ENCODE measurements at places on chromosomes 13 and 19. TPM values are rescaled to one million over a fixed set of nuclear protein-coding genes. Genes with fewer than 3 reads are reported as not detected.

SYNE4 gene
- total RNA-seq, result not detected

TBXA2R gene
- 0.64 TPM for total RNA-seq

CBLC gene
- not detected for total RNA-seq

IL12RB1 gene
- total RNA-seq, result not detected

CEACAM7 gene
- total RNA-seq, result not detected

ACER1 gene
- not detected for total RNA-seq

SHISA2 gene
- total RNA-seq, result 65.7 TPM

GRCh38 chr19:48950159-48950558 lies 4.5 kb upstream of the BAX start:
- no peak for DNase-seq

DNA sequence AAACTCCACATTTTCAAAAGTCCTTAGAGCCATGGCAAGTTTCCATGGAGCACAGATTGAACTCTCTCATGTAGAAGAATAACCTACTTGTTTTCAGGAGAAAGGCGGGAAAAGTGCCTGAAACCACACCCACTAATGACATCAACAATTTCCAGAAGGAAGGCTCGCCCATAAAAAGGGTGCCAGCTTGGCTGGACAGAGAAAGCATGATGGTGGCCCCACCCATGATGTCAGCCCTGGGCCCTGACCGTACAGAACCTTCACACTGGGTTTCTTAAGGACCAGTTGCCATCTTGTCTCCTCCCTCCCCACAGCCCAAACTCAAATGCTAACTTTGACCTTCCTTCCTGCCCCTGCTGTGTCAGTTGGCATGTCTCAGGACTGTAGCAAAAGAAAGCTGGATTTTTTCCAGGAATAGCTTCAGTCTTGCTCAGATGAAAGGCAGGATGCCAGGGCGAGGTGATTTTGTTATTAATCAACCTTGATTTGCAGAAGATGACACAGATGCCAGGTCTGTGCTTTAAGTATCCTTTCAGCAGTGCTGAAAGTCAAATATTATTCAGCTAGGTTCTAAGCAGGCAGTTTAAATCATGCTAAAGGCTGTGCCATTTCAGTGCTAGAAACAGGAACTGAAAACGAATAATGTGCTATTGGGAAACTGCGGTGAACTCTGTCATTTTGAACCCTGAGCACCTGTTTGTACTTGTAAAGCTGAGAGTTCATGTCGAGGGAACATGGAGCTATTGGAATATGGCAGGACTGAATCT lies 89.5 kb upstream of the RFC3 start:
- DNase-seq, result peak; percentile 61

DNA sequence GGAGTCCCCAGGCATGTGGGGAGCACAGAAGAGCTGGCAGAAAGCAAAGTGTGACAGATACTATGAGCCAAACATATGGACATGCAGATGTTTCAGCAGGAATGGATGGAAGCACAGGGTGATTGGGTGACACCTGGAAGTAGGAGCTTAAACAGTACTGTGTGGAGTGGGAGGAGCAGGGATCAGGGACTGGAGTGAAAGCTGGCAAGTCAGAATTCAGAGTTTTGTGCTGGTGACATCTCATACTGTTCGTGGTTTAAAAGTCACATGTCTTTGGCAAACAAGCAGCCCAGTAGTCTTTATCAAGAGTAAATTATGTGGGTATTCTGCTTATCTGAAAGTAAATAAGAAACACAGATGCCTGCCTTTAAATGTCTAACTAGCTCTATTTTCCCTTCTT lies 408.2 kb downstream of the COG6 start:
- DNase-seq, result no peak

DNA sequence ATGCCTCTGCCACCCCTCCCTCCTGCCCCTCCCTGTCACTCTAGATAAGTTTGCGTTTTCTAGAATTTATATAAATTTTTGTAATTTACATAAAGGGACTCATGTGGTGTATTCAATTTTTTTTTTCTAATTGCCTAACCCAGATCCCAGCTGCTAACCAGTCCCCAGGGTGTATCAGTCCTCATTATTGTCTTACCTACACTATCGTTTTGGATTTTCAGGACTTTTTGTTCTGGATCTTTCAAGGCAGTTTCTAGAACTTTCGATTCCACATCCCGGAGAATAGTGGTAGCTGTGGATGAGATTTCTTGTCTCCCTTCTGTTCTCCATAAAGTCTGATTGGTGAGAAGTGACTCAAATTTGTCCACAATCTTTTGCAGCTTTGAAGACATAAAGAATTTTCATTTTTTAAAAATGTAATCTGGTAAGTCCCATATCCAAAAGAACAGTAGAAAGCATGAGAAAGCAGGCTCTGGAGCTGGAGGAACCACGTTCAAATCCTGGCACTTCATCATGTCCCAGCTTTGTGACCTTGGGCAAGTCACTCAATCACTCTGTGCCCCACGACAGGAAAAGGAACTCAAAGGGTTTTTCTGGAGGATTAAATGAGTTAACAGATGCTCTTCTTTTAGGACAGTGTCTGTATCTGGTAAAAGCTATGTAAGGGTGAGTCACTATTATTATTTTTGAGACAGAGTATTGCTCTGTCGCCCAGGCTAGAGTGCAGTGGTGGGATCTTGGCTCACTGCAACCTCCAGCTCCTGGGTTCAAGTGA lies 19.7 kb downstream of the ADGRE3 start:
- DNase-seq, result no peak

GRCh38 chr13:46577696-46578589 lies 25.0 kb downstream of the LRCH1 start:
- peak; percentile 13 for DNase-seq

DNA sequence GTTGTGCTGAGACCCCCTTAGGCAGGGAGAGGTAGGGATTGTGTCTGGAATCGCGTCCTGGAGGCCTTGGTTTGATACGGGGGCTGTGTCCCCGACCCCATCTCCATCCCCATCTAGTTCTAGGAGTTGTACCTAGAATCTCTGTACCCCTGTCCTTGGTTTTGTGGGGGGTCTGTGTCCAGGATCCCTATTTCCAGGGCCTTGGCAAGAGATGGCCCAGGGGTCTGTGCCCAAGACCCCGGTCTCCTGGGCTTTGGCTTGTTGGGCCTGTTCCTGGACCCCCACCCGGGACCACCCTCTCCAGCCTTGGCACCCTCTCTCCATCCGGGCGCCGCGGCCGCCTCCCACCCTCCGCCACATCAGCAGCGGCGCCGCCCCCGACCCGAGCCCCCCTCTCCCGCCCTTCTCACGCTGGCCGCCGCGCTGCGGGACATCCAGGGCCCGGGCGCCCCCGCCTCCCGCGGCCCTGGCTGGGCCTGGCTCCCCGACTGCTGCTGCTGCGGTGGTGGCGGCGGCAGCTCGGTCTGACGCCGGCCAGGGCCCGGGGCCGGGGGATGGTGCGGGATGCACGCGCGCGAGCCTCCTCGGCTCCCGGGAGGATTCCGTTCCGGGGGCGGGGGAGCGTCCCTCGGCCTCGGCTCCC lies at the start of gene NUMBL:
Gene NUMBL, minus strand, starts transcription at position 602 of the 643 bp plus-strand sequence. Its CDS starts 168 bp downstream, at position 434.
- DNase-seq, result no peak

GRCh38 chr19:39372047-39372802 lies 18.7 kb downstream of the PAF1 start:
- DNase-seq, result peak; percentile 92

DNA sequence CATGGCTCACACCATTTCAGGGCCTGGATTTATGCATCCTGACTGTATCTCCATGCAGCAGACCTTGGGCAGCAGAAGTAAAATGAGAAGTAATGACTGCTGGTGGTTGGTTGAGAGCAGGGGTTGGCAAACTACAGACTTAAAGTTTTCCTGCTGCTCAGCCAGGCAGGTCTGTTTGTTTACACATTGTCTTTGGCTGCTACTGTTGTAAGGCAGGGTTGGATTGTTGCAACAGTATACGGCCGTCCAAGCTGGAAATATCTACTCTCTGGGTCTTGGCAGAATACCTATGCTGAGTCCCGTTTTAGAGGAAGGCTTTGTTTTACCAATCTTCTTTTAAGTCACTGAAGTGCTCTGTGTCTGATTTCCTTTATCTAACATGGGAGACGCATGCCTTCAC lies 13.5 kb downstream of the SNRNP70 start:
- no peak for DNase-seq

DNA sequence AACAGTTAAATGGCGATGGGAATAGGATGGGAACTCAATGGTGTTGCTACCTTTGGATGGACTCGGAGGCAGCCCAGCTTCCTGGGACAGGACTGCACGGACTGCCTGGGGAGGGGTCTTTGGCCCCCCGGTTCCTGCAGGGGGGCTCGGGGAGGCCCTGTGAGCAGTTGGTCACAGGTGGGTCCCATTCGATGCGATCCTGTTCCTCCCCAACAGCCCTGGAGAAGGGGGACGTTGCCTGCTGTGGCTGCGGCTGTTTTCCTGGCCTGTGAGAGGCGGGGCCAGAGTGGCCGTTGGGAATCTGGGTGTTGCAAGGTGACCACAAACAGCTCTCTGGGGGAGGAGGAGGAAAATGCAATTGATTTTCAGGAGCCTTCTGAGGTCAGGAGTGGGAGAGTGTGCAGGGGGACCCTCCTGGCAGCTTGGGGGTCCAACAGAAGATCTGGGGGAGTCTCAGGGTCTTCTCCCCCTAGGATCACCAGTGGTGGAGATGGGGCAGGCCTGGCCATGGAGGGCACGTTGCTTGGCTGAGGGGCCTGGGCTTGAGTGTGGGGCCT lies 1.9 kb upstream of the PLPPR3 start:
- DNase-seq, result peak; percentile 47
